Right lobe of liver (tissue), 6 donors: ENCODE measurements at places on chromosomes 6 and 20. TPM values are rescaled to one million over a fixed set of nuclear protein-coding genes. Genes with fewer than 3 reads are reported as not detected.

DNA sequence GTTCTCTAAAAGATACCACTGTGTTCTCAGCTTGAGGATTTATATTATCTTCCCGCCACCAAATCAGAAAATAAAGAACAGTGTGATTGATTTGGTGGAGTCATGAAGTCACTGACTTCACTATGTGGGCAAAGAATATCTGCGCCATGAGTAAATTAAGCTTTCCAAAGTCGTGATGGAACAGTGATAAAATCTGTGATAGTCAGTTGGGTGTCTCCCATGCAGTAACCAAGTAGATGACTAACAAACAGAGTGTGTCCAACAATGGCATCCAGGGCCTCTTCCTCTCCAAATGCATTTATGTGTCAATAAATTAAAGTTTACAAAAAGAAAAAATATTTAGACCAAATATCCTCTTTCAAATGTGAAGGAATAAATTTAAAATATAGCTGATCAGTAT, 87.0 kb upstream of the DST start:
- DNase-seq = no peak

GRCh38 chr20:16608277-16608650, 35.0 kb upstream of the KIF16B start:
- DNase-seq = peak; percentile 62

GRCh38 chr6:15283986-15284361, 38.1 kb downstream of the JARID2 start:
- no peak for DNase-seq

DNA sequence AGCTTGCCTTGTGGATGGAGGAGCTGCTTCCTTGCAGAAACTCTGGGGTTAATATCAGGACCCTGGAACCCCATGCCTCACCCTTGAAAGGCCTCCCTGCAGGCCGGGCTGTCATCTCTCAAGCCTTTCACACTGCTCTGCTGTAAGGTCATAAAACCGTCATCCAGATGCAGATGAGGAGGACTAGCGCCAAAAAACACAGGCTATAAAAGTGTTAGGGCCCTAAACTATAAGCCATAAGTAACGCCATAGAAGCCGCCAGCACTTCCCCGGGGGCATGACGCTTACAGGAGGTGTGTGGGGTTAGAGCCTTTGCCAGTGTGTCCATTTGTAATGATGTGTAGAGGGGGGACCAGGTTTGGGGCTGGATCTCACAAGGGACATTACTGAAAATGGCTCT, 47.6 kb downstream of the CDH4 start:
- no peak for DNase-seq

- DNase-seq = no peak
These were observed 66.2 kb upstream of the PHACTR2 start for GRCh38 chr6:143611580-143611979.

GRCh38 chr6:27771235-27771634, 141.0 kb downstream of the OR2B2 start:
- DNase-seq = no peak

GRCh38 chr20:5657190-5657875, 92.9 kb upstream of the SHLD1 start:
- peak; percentile 54 for DNase-seq

- no peak for DNase-seq
These were observed 274.3 kb downstream of the CD109 start for GRCh38 chr6:73969971-73970970.

DNA sequence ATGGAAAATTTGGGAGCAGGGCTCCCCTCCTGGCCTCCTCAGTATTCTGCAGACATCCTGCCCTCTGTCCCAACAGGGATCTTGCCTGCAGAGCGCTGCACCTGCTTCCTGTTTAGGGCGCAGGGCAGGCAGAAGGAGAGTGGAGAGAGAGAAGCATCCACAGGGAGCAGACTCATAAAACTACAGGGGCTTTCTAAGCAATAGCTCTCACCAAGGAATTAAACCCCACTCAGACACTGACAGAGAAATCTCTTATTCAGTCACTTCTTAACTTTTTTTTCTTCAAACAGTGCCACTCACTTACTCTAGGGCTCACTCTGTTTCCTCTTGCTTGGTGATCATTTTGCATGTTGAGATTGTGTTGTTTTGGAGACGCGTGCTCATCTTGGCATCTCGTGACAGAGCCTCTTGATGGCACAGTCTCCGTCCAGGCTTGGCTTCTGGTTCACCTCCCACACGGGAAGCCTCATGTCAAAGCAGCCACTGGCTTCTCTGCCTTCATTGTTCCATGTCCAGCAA, 153.1 kb upstream of the INSM1 start:
- DNase-seq = no peak

GRCh38 chr6:100130630-100131029, 136.6 kb upstream of the MCHR2 start:
- no peak for DNase-seq

SNRPB gene
- 105 TPM for total RNA-seq

COL21A1 gene
- 0.49 TPM for total RNA-seq

KPNA5 gene
- 1.2 TPM for total RNA-seq

MCCD1 gene
- total RNA-seq = not detected

ZSWIM1 gene
- total RNA-seq = 3.3 TPM
